ENCODE measurements at places on chromosomes 7 and 10. TPM values are rescaled to one million over a fixed set of nuclear protein-coding genes. Genes with fewer than 3 reads are reported as not detected.
A peak's percentile ranks its signal among the peaks of the same experiment; 100 is the strongest.

DNA sequence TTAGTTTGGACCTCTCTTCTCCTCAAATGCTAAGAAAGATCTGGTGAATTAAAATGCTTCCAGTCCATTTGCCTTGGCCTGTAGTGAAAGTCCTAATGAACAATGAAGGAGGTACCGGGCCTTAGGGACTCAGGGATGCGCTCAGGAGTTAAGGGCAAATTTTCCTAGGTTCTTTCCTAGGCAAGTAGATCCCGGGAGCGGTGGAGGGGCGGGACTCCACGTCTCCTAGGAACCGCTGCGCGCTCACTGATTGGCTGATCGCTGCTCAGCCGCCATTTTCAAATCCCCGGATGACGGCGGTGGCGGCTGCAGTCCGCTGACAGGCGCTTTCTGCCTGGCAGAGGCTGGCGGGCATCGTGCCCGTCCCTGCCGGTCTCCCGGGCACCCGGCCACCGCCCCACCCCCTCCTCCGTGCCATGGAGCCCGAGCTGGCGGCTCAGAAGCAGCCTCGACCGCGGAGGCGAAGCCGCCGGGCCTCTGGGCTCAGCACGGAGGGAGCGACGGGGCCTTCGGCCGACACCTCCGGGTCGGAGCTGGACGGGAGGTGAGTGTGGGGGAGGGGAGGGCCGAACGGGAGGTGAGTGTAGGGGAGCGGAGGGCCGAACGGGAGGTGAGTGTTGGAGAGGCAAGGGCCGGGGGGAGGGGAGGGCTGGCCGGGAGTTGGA lies at the start of gene NET1:
TSS of gene NET1 (plus strand) at position 281 of the 665 bp plus-strand sequence. CDS start at position 417, 136 bp downstream.
- H3K27ac ChIP-seq: peak within 1 kb of the TSS; percentile 35
- no peaks in the 10 kb centered on the region for H3K4me1 ChIP-seq
- H3K4me3 ChIP-seq: peak within 1 kb of the TSS; percentile 88
- DNase-seq: peak; percentile 92
- no peaks in the 10 kb centered on the region for H3K36me3 ChIP-seq
- peaks cover 17% of the 10 kb centered on the region for H3K27me3 ChIP-seq

DNA sequence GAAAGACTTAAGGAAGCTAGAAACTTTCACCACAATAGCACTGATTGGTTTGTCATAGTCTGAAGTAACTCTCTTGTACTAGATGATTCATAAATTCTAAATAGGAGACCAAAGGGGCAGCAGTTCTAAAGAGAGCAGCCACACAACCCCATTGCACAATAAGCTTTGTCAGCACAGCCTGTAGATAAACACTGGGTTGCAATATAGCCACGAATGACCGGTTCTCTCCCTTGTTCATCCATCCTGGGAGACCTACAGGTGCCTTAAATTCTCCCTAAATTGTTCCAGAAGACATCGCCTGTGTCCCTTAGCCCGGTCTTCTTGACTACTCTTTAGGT lies 167.0 kb downstream of the SNX13 start:
- H3K4me3 ChIP-seq: no peak overlapping the region
- no peaks in the 10 kb centered on the region for H3K36me3 ChIP-seq
- H3K27ac ChIP-seq: no peak overlapping the region
- H3K4me1 ChIP-seq: no peaks in the 10 kb centered on the region
- no peaks in the 10 kb centered on the region for H3K27me3 ChIP-seq
- DNase-seq: peak; percentile 12

GRCh38 chr7:132622081-132622480 lies 45.8 kb upstream of the PLXNA4 start:
- no peaks in the 10 kb centered on the region for H3K27me3 ChIP-seq
- H3K27ac ChIP-seq: no peak overlapping the region
- no peaks in the 10 kb centered on the region for H3K36me3 ChIP-seq
- no peaks in the 10 kb centered on the region for H3K4me1 ChIP-seq

GRCh38 chr7:134639061-134639460 lies 7.6 kb upstream of the BPGM start:
- no peaks in the 10 kb centered on the region for H3K36me3 ChIP-seq
- no peaks in the 10 kb centered on the region for H3K4me1 ChIP-seq
- no peak for DNase-seq
- H3K4me3 ChIP-seq: no peak overlapping the region
- no peaks in the 10 kb centered on the region for H3K27me3 ChIP-seq
- H3K27ac ChIP-seq: no peak overlapping the region

The NMT2 gene
- 38.9 TPM for total RNA-seq

DNA sequence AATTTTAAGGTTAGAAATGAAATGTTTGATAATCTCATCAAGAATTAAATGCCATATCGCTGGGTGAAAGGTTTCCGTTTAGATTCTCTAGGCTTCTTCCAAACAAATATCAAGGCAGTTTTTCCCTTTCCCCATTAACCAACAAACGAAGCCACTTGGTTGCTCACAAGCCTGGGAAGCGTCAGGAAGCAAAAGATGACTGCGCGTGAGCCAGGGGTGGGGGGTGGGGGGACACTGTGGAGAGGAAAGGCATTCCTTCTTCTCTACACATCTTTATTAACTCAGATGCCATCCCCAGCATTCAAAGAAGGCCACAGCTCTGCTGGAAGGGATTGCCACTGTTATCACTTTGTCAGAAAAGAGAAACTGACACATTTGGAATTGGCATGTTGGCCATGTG lies 207.1 kb downstream of the TRIL start:
- no peaks in the 10 kb centered on the region for H3K27me3 ChIP-seq
- H3K27ac ChIP-seq: no peak overlapping the region
- no peak overlapping the region for H3K4me3 ChIP-seq
- no peaks in the 10 kb centered on the region for H3K4me1 ChIP-seq
- no peak for DNase-seq
- no peaks in the 10 kb centered on the region for H3K36me3 ChIP-seq

DNA sequence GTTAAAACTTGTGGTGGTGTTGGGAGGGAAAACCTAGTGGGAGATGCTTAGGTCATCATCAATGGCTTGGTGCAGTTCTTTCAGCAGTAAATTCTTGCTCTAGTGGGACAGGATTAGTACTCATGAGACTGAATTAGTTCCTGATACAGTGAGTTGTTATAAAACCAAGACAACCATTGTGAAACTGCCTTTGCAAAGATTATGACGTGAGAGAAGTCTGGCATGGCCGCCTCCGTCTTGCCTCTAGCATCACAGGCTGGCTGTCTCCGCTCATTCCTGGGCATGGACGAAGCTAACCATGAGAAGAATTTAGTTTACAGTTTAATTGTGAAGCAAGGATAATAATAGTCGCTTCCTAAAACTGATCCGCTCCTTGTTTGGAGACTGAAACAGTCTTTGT lies 186.4 kb downstream of the KIF20B start:
- no peak for DNase-seq
- H3K4me1 ChIP-seq: no peaks in the 10 kb centered on the region
- H3K36me3 ChIP-seq: no peaks in the 10 kb centered on the region
- H3K27ac ChIP-seq: no peak overlapping the region
- no peaks in the 10 kb centered on the region for H3K27me3 ChIP-seq
- no peak overlapping the region for H3K4me3 ChIP-seq

GRCh38 chr7:16926283-16926682 lies 44.5 kb upstream of the AGR3 start:
- no peak overlapping the region for H3K27ac ChIP-seq
- no peaks in the 10 kb centered on the region for H3K27me3 ChIP-seq
- no peak overlapping the region for H3K4me3 ChIP-seq
- no peaks in the 10 kb centered on the region for H3K36me3 ChIP-seq

GRCh38 chr10:57664815-57665214 lies 602.9 kb downstream of the IPMK start:
- H3K27me3 ChIP-seq: no peaks in the 10 kb centered on the region
- H3K27ac ChIP-seq: no peak overlapping the region
- H3K4me1 ChIP-seq: no peaks in the 10 kb centered on the region
- no peak for DNase-seq
- H3K4me3 ChIP-seq: no peak overlapping the region
- no peaks in the 10 kb centered on the region for H3K36me3 ChIP-seq

DNA sequence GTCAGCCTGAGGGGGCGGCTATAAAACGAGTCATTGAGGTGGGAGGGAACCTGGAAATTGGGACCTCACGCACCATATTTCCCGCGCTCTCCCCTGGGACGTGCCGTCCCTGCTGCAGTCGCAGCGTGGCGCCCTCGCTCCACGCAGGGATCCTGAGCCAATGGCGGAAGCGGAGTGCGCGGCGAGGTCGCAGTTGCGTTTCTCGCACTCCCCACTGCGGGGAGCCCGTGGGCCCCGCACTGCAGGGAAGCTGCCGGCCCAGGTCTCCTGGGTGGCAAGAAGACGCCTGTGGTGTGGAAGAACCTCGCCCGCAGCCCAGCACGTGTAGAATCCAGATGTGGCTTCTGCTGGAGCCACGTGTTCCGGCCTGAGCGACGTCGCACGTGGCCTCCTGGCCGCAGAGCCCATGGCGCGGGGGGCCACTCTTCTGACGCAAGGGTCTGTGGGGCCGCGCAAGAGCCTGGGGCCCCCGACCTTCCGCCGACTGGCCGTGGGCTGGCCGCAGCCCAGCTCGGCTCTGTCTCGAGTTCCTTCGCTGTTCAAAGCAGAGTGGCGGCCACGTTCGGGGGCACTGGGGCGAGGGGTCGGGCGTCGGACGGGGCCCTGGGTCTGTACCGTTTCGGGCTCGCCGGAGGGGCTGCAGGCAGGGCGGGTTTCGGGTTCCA lies 26.4 kb downstream of the HIF1AN start:
- no peak overlapping the region for H3K27ac ChIP-seq
- H3K36me3 ChIP-seq: no peaks in the 10 kb centered on the region
- peaks cover 14% of the 10 kb centered on the region for H3K4me1 ChIP-seq
- H3K4me3 ChIP-seq: no peak overlapping the region
- DNase-seq: peak; percentile 75

DNA sequence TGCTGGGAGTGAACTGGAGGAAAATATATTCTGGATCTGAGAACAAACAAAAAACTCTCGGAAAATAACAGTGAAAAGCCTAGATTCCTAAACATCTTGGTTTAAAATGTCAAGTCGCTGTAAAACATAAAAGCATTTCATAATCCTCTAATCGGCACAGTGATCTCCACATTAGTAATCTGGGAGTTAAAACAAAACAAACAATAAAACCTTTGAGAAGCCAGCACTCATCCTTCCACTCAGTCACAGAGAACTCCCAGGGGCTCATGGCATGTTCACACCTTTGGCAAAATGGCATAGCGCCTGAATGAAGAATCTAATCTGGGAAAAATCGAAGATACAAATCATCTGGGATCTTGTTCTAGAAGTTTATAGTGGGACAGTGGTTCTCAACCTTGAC lies 24.1 kb upstream of the HPS1 start:
- H3K27me3 ChIP-seq: no peaks in the 10 kb centered on the region
- H3K4me3 ChIP-seq: no peak overlapping the region
- no peaks in the 10 kb centered on the region for H3K36me3 ChIP-seq
- no peaks in the 10 kb centered on the region for H3K4me1 ChIP-seq
- DNase-seq: no peak
- no peak overlapping the region for H3K27ac ChIP-seq

GRCh38 chr10:52387744-52388143 lies 73.7 kb downstream of the DKK1 start:
- H3K4me3 ChIP-seq: no peak overlapping the region
- no peak overlapping the region for H3K27ac ChIP-seq
- H3K27me3 ChIP-seq: no peaks in the 10 kb centered on the region
- no peaks in the 10 kb centered on the region for H3K4me1 ChIP-seq
- no peaks in the 10 kb centered on the region for H3K36me3 ChIP-seq
- DNase-seq: no peak

- no peak overlapping the region for H3K27ac ChIP-seq
- peaks cover 6% of the 10 kb centered on the region for H3K4me1 ChIP-seq
- DNase-seq: no peak
- H3K27me3 ChIP-seq: no peaks in the 10 kb centered on the region
- no peak overlapping the region for H3K4me3 ChIP-seq
Observed at GRCh38 chr10:79353726-79354125, 6.5 kb downstream of the PPIF start.

- no peaks in the 10 kb centered on the region for H3K27me3 ChIP-seq
- H3K4me3 ChIP-seq: no peak overlapping the region
- no peak for DNase-seq
- H3K27ac ChIP-seq: no peak overlapping the region
Observed at GRCh38 chr10:43151371-43151770, 13.1 kb downstream of the CSGALNACT2 start.

The CPXM2 gene
- total RNA-seq: 10.2 TPM

DNA sequence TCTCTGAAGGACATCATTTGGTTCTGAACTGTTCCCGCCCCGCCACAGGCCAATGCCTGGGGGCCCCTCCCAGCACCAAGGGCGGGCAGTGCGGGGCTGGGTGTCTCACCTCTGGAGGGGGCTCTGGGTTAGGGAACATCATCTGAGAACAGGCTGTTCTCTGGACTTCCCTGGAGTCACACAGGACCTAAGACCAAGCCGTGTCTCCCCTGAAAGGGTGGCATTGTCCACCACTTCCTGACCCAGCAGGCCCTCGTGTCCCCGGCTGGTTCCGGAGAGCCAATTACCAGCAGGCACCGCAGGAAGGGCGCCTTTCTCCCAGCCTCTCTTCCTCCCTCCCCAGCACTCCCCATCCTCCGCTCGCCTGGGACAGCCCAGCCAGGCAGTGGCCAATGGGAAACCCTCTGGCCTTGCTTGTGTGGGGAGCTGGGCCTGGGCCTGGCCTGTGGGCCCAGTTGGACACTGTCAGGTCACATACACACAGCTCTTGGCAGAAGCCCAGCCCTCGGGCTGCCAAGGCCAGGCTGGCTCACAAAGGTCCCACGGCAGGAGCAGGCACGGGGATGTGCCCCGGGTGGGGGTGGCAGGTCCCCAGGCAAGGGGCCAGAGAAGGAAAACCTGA lies 119.5 kb downstream of the SPDYE5 start:
- H3K36me3 ChIP-seq: no peaks in the 10 kb centered on the region
- no peaks in the 10 kb centered on the region for H3K4me1 ChIP-seq
- peak overlapping the region; percentile 23 for H3K27ac ChIP-seq

- peaks cover 7% of the 10 kb centered on the region for H3K4me1 ChIP-seq
- no peaks in the 10 kb centered on the region for H3K27me3 ChIP-seq
- H3K36me3 ChIP-seq: no peaks in the 10 kb centered on the region
- H3K27ac ChIP-seq: peak overlapping the region; percentile 73
Observed at GRCh38 chr10:102610441-102610887, 33.8 kb upstream of the TRIM8 start.

DNA sequence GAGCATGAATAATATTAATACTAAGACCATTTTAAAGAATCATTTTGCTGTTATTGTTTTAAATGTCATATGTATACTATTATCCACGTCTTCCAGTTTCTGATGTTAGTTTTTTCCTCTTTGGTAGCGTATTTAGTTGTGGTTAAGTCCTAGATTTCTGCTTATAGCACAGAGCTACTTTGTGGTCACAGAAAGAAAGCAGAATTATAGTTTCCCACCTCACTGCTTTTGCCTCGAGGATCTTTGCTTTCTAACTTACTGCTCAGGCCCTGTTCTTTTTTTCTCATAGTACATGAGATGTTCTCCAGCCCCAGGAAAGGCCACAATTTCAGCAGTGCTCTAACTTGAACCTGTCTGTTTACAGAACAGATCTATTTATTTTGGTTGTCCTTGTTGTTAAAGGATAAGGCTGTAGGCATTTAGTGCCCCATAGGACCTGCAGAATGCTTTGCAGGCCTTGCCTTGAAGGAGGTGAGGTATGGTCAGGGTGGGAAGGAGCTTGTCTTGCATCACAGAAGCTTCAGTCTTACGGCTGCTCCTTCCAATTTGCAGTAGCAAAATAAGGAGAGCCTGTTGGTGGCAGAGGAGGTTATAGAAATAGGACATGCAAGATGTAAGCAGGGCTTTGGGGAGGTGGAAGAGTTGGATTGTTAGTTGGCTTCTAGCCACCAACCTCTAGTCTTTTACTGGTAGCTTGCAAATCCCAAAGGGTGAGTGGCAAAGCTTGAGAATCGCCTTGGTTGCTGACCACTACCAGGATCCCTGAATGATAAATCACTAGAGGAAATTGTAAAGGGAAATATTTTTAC lies 129.1 kb downstream of the LRRC4 start:
- DNase-seq: no peak
- H3K4me1 ChIP-seq: peaks cover 21% of the 10 kb centered on the region
- no peak overlapping the region for H3K4me3 ChIP-seq
- no peaks in the 10 kb centered on the region for H3K27me3 ChIP-seq
- no peak overlapping the region for H3K27ac ChIP-seq

- DNase-seq: no peak
- H3K27ac ChIP-seq: no peak overlapping the region
- no peaks in the 10 kb centered on the region for H3K36me3 ChIP-seq
- H3K27me3 ChIP-seq: no peaks in the 10 kb centered on the region
Observed at GRCh38 chr7:115505136-115505535, 525.4 kb downstream of the TFEC start.
